Immature natural killer cell (primary cell): ENCODE measurements at places on chromosomes 2 and 18.

DNA sequence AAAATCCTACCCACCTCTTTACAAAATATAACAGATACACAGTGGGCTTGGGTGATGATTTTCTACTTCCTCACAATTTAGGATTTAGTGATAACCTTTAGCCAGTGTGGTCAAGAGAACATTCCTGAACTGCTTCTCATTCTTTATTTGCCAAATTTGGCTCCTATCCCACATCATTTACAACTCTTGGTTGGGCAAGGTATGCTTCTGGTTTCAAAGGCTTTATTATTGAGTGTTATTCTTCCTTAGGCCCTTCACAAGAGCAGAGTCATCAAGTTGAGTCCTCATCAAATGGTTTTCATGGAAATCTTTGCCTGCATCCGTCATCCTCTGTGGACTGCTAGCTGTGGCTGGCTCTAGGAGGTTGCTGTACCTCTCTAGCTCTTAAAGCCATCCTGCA is 472.0 kb upstream of the ETAA1 start:
- DNase-seq = no peak
- H3K4me1 ChIP-seq = no peaks in the 10 kb centered on the region
- no peak overlapping the region for H3K27ac ChIP-seq
- no peak overlapping the region for H3K4me3 ChIP-seq

GRCh38 chr2:236918545-236918944 is 167.1 kb upstream of the COPS8 start:
- no peaks in the 10 kb centered on the region for H3K36me3 ChIP-seq
- no peak for DNase-seq
- H3K4me3 ChIP-seq = no peak overlapping the region
- no peak overlapping the region for H3K27ac ChIP-seq
- no peaks in the 10 kb centered on the region for H3K4me1 ChIP-seq
- peaks cover 1% of the 10 kb centered on the region for H3K27me3 ChIP-seq

DNA sequence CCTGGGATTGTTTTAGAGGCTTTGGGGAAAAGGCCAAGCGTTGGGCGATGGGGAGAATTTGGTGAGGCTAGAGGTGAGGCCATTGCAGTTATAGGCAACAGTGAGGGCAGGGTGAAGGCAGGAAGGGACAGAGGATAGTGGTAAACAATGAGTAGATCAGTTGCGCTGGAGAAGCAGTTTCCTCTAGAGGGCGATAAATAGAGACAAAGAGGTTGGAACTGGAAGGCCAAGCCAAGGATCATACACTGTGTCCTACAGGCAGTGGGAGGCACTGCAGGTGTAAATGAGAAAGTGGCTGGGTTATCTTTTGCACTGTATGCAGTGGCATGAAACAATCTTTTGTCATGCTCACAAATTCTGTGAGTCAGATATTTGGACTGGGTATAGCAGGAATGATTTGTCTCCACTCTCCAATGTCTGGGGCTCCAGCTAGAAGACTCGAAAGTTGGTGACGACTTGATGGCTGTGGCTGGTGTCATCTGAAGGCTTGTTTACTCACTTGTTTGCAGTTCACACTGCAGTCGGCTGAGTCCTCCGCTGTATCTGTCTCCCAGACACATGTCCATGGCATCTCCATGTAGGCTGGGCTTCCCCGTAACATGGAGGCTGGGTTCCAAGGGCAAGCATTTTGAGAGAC is 82.1 kb downstream of the TNP1 start:
- H3K4me1 ChIP-seq = no peaks in the 10 kb centered on the region
- DNase-seq = peak; percentile 45
- H3K4me3 ChIP-seq = no peak overlapping the region
- H3K36me3 ChIP-seq = no peaks in the 10 kb centered on the region

DNA sequence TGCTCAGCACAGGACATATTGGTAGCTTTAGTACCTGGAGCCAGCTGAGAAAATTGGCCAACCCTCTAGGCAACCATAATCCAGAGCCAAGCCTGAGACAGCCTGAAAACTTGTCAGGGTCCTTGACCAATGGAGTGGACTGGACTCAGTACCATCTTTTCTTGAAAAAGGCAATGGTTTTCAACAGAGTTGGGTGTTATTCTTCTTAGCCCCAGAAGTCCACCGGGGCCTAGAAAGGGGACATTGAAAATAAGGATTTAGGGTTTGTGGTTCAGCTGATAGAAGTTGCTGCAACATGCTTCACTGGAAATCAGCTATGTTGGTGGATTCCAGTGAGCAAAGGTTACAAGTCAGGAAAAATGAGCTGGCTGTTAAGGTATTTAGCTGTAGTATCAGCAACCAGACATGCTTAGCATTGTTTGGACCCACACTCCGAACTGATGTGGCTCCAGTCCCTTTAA is 22.1 kb upstream of the CNOT11 start:
- no peak overlapping the region for H3K4me3 ChIP-seq
- H3K4me1 ChIP-seq = no peaks in the 10 kb centered on the region
- no peak for DNase-seq
- peaks cover 3% of the 10 kb centered on the region for H3K36me3 ChIP-seq
- peaks cover 1% of the 10 kb centered on the region for H3K27me3 ChIP-seq

DNA sequence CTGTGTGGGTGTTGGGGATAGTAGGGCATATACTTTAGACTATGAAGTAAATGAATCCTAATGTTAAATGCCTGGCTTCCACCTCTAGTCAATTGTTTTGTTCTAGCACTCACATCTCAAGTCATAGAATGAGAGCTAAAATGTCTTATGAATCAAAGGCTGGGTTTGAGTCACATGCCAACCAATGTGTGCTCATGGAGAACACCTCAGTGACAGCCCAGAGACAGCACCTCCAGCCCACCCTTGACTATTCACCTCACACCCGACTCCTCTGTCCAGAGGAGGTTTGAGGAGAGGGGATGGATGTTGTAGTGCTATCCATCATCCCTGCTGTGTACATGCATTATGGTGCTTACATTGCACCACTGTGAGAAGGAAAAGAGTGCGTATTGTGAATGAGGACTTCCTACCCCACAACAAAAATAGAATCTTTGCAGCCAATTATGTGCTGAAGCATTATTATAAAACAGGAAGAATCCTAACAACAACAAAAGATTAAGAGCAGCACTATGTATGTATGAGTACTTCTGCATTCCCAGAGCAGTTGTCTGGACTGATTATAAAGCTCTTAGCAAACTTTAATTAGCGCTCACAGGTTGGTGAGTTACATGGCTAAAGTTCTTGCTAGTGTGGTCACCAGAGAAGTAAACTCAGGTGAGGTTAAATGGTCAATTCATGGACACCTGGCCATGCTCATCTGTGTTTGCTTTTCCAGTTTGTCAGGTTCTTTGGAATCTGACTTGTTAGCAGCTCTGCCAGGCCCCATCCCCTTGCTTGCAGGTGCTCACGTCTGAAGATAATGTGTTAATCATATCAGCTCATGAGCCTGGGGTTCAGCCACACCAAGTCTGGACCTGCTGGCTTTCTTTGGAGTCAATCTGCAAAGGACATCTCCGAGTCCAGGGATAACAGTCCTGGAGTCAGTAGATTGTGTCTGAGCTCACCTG is 55.3 kb upstream of the NABP1 start:
- no peak overlapping the region for H3K4me3 ChIP-seq
- H3K27me3 ChIP-seq = no peaks in the 10 kb centered on the region
- no peaks in the 10 kb centered on the region for H3K36me3 ChIP-seq
- peaks cover 16% of the 10 kb centered on the region for H3K4me1 ChIP-seq
- DNase-seq = no peak

DNA sequence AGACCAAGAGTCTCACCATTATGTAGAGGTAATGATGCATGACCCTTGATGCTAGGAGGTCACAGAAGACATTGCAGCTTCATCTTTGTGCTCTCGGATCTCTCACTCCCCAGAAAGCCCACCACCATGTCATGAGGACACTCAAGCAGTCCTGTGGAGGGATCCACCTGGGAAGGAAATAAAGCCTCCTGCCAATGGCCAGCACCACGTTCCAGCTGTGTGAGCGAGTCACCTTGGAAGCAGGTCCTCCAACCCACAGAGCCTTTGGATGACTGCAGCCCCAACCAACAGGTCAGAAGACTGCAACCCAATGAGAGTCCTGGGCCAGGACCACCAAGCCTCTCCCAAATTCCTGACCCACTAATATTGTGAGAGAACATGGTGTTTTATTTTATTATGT is 38.4 kb downstream of the CYP26B1 start:
- H3K27me3 ChIP-seq = peaks cover 3% of the 10 kb centered on the region
- no peak for DNase-seq
- no peaks in the 10 kb centered on the region for H3K36me3 ChIP-seq

- no peaks in the 10 kb centered on the region for H3K36me3 ChIP-seq
- no peaks in the 10 kb centered on the region for H3K4me1 ChIP-seq
- no peaks in the 10 kb centered on the region for H3K27me3 ChIP-seq
- no peak for DNase-seq
- H3K4me3 ChIP-seq = no peak overlapping the region
Measured at GRCh38 chr2:200354833-200355751, 48.6 kb downstream of the SPATS2L start.

DNA sequence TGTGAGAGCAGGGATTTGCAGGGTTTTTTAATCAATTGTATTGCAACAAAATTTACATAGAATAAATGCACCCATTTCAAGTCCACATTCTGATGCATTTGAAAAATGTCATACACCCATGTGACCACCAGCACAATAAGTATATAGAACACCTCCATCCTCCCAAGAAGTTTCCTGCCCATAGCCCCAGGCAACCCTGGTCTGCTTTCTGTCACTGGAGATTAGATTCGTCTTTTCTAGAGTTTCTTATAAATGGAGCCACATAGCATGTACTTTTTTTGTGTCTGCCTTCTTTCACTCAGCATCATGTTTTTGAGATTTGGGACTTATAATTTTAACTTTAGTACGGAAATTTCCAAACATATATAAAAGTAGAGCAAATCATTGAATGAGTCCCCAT is 127.2 kb upstream of the EPAS1 start:
- H3K4me1 ChIP-seq = peaks cover 6% of the 10 kb centered on the region
- H3K4me3 ChIP-seq = no peak overlapping the region
- H3K27ac ChIP-seq = no peak overlapping the region

DNA sequence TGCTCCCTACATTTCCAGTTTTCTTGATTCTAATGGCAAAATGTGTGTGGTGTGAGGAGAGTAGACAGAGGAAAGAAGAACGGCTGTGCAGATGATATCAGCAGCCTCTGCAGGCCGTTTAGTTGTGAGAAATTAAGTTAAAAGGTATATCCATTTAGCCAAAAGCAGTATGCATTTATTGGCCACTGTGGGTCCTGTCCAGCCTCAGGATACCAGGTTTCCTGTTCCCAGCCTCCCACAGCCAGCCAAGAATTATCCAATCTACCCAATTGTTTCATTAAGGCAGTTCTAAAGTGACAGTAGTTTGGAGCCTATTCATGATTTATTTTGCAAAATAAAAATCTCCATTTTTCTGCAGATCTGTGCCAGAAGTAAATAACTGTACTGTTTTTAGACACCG is 107.5 kb downstream of the TMEM18 start:
- H3K27ac ChIP-seq = no peak overlapping the region
- H3K4me3 ChIP-seq = no peak overlapping the region
- no peak for DNase-seq
- no peaks in the 10 kb centered on the region for H3K4me1 ChIP-seq

DNA sequence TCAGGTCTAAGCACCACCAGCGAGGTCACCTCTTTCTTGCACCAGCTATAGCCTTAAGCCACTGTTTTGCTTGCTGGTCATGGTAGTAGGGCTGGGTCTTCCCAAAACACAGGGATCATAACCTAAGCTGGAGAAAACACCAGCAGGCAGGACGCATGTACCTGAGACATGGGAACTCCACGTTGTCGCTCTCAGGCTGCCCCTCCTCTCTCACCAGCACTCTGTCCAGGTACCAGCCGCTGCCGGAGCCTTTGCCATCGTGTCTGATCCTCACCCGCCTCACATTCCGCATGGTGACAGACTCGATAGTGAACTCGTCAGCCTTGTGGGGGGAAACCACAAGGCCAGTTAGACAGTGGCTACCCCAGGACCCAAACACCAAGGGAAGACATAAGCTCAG is 79.5 kb downstream of the LOXHD1 start:
- DNase-seq = no peak
- no peaks in the 10 kb centered on the region for H3K4me1 ChIP-seq
- peaks cover 2% of the 10 kb centered on the region for H3K27me3 ChIP-seq
- H3K27ac ChIP-seq = no peak overlapping the region
- no peaks in the 10 kb centered on the region for H3K36me3 ChIP-seq

DNA sequence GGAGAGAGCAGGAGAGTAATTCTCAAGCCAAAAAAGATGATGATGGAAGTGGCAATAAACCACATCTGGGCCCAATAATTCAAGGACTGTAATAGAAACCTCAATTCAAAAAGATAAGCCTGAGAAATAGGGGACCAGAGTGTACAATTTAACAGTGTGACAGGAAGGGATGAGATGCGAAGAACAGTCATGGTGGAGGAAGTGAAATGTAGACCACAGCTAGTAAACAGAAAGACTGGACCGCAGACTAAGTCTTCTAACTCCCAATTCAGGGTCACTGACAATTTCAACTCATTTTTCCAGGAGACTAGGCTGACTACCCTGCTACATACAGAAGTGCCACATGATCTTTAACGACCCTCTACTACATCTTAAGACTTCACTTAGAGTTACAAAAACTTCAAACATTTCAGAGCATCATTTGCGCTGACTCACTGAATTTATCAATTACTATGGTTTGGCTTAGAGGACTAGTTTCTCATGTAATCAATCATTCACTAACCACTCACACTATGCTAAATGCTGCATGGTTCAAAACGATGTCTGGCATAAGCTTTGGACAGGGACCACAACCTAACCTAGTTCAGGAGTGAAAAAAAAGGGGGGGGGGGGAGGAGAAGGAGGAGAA is 9.0 kb downstream of the CUL3 start:
- H3K36me3 ChIP-seq = no peaks in the 10 kb centered on the region
- peak; percentile 36 for DNase-seq
- peaks cover 100% of the 10 kb centered on the region for H3K4me1 ChIP-seq
- peak overlapping the region; percentile 56 for H3K4me3 ChIP-seq
- H3K27me3 ChIP-seq = peaks cover 4% of the 10 kb centered on the region
- peak overlapping the region; percentile 12 for H3K27ac ChIP-seq

- H3K36me3 ChIP-seq = peaks cover 5% of the 10 kb centered on the region
- H3K27ac ChIP-seq = peak overlapping the region; percentile 94
- H3K4me1 ChIP-seq = peaks cover 57% of the 10 kb centered on the region
- DNase-seq = no peak
- H3K4me3 ChIP-seq = peak overlapping the region; percentile 93
Measured at GRCh38 chr2:36965206-36965605, 1.1 kb downstream of the STRN start.
